ENCODE measurements at places on chromosomes 4 and X.

GRCh38 chrX:70960730-70961129 lies 29.8 kb upstream of the SLC7A3 start:
- no peak for DNase-seq

DNA sequence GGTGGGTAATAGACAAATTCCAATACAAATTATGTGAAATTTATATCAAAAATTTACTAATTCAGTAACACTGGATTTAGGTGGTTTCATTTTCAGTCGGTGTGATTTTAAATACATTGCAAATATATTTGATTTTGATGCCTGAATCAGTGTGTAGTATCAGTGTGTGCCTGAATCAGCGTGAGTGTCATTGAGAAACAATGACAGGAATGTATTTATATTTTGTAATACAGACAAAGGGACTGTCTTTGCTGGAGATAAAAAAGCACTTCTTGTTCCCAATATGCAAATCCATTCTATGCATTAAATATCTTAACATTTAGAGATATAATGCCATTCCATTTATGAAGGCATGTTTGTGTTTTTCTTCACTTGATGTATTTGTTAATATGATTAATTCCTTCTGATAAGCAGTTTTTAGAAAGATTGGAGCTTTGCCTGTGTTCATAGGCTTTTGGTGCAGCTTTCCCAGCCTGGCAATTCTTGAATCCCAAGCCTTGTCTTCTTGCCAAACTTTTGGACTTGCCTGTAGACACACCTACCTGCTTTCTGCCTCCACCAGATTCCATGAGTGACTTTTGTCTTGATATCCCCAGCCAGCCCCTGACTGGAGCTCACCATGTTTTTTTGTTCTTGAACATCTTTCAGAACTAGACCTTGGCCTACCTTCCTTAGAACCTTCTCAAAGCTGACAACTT lies 243.8 kb downstream of the ADGRL3 start:
- no peak for DNase-seq

- no peak for DNase-seq
Measured at GRCh38 chr4:30716681-30717207, 3.4 kb upstream of the PCDH7 start.

GRCh38 chr4:92128676-92129075 lies 175.1 kb upstream of the GRID2 start:
- no peak for DNase-seq

- DNase-seq = peak; percentile 69
Measured at GRCh38 chrX:54633641-54634040, 103.6 kb downstream of the GNL3L start.

GRCh38 chrX:53882331-53882730 lies 161.9 kb downstream of the PHF8 start:
- DNase-seq = peak; percentile 45

DNA sequence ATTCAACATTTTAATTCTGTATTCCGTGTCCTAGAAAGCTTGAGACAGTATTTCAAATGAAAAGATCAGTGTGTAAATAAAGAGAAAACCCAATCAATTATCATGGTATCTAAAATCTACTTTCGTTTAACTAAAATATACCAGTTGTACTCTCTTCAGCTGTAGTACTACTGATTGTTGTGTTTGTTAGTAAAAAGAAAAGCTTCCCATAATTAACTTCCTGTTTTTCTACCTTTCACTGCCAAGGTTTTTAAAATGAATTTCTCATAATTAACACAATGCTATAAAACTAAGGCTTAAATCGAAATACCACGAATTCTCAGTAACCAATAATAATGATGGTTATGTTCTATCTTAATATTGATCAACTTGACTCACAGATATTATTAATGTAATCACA lies 37.4 kb downstream of the PPP3CA start:
- DNase-seq = no peak

- DNase-seq = no peak
Measured at GRCh38 chrX:136662104-136662503, 14.1 kb downstream of the CD40LG start.

DNA sequence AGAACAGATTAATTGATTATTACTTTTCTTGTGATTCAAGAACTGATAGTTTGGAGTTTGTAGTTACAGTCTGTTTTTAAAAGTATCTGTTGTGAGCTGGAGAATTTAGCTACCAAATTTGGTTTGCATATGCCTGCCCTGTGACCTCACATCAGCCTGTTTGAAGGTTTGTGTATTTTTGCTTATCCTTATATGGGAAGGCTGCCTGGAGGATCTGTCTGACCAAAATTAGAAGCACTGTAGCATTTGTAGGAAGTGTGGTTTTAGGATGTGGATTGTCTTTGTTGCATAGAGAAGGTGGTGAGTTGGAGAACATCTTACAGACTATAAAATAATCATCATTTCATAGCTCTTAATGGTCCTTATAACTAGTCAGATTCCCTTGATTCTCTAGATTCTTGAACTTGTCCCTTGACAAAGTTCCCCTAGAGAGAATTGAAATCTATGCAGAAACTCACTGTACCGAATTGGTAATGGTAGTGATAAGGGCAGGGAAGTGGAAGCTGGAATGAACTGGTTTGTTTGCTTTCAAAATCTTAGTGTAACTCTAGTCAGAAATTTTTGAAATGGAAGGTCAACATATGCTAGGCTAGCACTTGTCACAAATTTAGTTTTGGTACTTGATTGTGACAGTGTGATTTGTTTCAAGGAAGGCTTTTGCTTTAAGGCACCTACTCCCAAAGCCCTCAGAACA lies 57.3 kb downstream of the SH3BGRL start:
- no peak for DNase-seq

GRCh38 chrX:22323541-22323940 lies 50.8 kb downstream of the CBLL2 start:
- no peak for DNase-seq

GRCh38 chr4:103137446-103137827 lies 37.8 kb upstream of the BDH2 start:
- DNase-seq = no peak

GRCh38 chrX:38770152-38770551 lies 31.1 kb upstream of the MID1IP1 start:
- no peak for DNase-seq

- DNase-seq = no peak
Measured at GRCh38 chr4:64614276-64614675, 205.0 kb upstream of the TECRL start.

DNA sequence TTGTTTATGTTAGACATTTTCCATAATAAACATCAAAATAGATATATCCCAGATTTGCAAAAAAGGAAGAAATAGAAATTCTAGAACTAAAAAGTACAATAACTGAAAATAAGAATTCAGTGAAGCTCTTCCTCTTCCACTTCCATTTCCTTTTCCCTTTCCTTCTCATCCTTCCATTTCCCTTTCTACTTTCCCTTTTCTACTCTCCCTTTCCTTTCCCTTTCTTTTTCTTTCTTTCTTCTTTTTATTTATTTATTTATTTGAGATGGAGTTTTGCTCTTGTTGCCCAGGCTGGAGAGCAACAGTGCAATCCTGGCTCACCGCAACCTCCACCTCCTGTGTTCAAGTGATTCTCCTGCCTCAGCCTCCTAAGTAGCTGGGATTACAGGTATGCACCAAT lies 30.6 kb upstream of the OPHN1 start:
- no peak for DNase-seq

- no peak for DNase-seq
Measured at GRCh38 chr4:8414377-8414776, 26.1 kb downstream of the ACOX3 start.

- no peak for DNase-seq
Measured at GRCh38 chr4:86441175-86441936, 81.5 kb upstream of the MAPK10 start.

DNA sequence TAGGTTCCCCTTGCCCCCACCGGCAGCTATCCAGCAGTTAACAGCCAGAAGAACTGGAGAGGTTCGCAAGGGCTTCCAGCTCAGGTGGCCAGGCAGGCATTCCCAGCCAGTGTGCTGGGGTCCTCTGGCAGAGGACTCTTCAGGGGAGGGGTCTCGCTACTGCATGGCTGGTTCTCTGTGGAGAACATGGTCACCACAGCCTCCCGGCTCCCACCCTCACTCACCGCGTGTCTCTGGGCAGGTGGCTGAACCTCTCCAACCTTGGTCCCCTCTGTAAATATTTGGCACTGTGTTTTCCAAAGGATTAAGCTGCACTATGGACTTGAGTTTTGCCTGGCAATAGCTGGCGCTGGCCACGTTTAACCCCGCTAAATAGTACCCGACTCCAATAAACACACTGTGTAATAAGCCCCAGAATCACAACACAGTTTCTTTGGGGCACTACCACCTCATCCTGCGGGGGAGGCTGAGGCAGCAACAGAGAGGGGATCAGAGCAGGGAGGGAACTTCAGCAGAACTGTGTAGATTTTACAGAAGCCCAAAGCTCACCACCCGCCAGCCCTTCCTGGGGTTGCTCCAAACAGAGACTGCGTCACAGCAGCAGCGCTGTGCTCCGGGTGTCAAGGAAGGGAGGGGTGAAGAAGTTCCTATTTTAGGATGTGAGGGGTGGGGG lies 15.2 kb downstream of the BCOR start:
- DNase-seq = peak; percentile 53

- no peak for DNase-seq
Measured at GRCh38 chr4:153183146-153183545, 21.1 kb upstream of the TRIM2 start.

- DNase-seq = no peak
Measured at GRCh38 chr4:81084029-81084428, 53.5 kb downstream of the BMP3 start.

- DNase-seq = no peak
Measured at GRCh38 chrX:129762448-129762847, 17.3 kb upstream of the SASH3 start.

- peak; percentile 77 for DNase-seq
Measured at GRCh38 chrX:140762061-140762460, 52.5 kb downstream of the LINC00632 start.

- DNase-seq = peak; percentile 87
Measured at GRCh38 chrX:74422576-74423288, 1.4 kb downstream of the SLC16A2 start.

DNA sequence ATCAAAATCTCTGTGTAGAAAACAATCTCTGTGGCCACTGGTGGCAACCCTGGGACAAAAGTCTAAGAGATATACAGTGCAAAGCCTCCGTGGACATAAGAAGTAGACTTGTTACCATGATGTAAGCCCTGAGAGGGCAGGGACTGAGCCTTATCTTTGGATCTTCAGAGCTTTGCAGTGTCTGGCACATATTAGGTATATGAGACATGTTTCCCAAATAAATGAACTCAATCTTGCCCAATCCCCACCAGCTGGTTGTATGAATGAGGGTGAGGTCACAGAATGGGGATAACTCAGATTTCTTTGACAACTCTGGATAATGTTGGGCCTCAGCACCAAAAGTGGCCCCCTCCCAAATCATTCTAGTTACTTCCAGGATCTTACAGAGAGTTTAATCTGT lies 511.4 kb upstream of the DIPK2B start:
- no peak for DNase-seq

- no peak for DNase-seq
Measured at GRCh38 chr4:153409924-153410501, 56.1 kb upstream of the TMEM131L start.

- DNase-seq = peak; percentile 36
Measured at GRCh38 chr4:3529363-3529762, 2.9 kb downstream of the LRPAP1 start.

- DNase-seq = no peak
Measured at GRCh38 chr4:74329307-74329706, 21.0 kb downstream of the EPGN start.

DNA sequence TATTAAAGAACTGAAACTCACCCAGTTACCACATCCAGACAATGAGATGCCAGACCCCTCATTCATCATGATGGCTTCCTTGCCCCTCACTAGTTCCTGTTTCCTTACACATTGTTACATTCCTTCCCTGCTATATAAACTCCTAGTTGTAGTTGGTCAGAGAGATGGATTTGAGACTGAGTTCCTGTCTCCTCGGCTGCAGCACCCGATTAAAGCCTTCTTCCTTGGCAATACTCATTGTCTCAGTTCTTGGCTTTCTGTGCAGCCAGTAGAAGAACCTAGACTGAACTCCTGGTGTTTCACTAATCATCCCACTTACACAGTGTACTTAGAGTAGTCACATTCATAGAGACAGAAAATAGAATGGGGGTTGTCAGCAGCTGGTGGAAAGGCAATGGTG lies 324.7 kb downstream of the TRIML1 start:
- no peak for DNase-seq

DNA sequence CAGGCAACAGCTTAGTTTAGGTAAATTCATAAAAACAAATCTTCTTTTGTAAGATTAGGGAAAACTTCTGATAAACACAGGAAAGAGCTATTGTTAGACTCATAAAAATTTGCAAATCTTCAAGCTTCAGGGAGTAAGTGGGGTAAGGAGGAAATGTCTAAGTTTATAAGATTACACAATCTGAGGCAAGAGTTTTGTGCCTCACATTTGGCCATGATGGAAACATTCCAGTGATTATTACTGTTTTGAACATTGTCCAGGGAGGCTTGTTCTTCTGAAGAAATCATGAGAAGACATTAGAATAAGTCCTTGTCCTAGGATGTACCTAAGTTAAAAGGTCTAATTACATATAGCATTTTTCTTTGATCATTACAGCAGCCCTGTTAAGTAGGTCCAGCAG lies 72.8 kb downstream of the MAOB start:
- no peak for DNase-seq

- no peak for DNase-seq
Measured at GRCh38 chr4:177047851-177048174, 255.1 kb upstream of the VEGFC start.

DNA sequence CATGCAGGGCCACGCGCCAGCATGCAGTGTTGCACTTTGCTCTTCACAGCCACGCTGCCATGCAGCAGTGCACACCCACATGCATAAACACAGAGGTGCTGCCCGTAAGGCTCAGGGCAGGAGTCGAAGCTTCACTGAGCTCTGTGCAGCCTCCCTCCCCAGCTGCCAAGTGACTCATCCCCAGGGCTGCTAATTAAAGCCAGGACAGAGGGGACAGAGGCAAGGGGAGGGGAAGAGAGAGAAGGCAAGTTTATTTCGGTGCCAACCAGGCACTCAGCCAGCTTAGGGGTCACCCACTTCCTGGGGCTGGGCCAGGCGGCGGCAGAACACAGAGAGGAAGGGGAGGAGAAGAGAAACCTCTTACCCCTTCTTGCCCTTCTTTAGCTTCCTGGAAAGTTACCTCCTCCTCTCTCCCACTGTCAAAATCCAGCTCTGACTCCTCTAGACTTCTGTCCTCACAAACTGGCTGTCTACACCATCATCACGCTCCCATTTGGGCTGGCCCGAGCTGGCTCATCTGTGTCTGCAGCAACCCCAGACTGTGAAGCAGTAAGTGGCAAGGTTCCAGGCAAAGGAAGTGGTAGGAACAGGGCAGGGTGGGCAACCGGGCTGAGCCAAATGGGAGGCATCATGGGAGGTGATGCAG lies 6.2 kb upstream of the IQSEC2 start:
- DNase-seq = no peak

GRCh38 chr4:74168841-74169240 lies 10.9 kb downstream of the MTHFD2L start:
- DNase-seq = no peak

- no peak for DNase-seq
Measured at GRCh38 chr4:140056015-140056414, 98.0 kb downstream of the MAML3 start.

DNA sequence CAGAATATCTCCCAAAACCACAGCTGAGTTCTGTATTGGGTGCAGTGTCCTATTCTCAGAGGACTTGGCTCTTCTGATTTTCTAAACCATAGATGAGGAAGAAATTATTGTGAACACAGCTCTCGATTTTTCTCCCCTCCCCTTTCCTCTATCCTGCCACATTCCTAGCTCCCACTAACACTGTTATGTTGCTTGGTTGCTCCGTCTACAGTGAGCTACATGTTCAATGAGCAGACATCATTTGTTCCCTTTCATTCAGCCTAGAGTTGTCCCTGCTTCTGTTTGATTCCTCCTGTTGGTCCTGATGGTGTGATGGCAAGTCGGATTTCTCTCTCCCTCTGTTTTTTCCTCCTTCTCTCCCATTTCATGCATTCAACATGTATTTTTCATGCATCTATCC lies 65.9 kb downstream of the DIPK2B start:
- no peak for DNase-seq
